ENCODE measurements at places on chromosomes 5 and 9.

GRCh38 chr5:102700120-102700831 is 54.8 kb upstream of the PAM start:
- DNase-seq = no peak

GRCh38 chr5:77867914-77868313 is 91.8 kb upstream of the TBCA start:
- DNase-seq = no peak

- DNase-seq = no peak
Observed at GRCh38 chr5:7415123-7415522, 19.2 kb downstream of the ADCY2 start.

- no peak for DNase-seq
Observed at GRCh38 chr5:5521029-5521428, 98.6 kb downstream of the ICE1 start.

GRCh38 chr9:24398466-24398865 is 147.2 kb downstream of the IZUMO3 start:
- DNase-seq = no peak

DNA sequence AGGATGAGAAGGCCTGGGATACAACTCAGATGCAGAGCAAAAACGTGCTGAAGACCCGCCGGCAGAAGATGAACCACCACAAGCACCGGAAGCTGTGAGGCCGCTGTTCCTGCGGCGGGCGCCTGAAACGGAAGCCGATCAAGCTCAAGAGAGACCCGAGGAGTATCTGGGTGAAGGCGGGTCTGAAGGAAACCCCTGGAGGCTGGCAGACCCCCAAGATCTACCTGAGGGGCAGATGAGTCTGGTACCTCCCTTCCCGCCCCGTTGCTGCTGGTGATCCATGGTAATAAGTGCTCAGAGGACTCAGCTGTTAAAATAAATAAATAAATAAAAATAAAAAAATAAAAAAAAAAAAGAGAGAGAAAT is 89.3 kb downstream of the BASP1 start:
- DNase-seq = no peak
